SK-MEL-5 (cell line): ENCODE measurements at places on chromosomes 5 and 9.

- no peak for DNase-seq
Observed at GRCh38 chr9:87867391-87867790, 15.3 kb upstream of the SPATA31E1 start.

DNA sequence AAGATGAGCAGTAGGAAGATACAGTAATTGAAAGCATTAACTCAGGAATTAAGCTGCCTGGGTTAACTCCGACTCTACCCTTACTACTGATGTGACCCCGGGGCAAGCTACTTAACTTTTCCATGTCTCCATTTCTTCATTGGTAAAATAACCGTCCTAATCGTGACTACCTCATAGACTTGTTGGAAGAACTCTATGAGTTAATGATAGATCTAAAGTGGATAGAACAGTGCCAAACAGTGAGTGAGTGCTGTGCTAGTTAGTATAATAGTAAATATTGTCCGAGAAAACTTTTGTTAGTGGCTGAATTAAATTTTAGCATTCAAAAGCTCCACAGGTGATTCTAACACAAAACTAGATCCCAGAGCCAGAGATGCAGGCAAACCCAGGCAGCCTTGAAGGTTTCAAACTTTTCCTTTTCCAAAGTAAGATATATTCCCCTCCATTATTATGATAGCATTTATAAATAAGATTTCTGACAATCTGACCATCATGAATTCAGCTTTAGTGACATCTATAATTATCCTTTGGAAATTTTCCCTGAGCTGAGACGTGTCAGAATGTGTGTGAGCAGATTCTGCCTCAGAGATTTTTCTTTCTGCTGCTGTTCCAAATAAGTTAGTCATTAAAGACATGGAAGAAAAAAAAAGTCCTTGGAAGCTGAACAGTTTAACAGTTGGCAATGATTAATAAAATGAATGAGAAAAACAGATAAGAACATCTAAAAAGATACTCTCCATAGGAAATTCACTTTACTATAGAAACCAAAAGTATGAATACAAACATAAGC lies 369.5 kb downstream of the PRELID2 start:
- no peak for DNase-seq

DNA sequence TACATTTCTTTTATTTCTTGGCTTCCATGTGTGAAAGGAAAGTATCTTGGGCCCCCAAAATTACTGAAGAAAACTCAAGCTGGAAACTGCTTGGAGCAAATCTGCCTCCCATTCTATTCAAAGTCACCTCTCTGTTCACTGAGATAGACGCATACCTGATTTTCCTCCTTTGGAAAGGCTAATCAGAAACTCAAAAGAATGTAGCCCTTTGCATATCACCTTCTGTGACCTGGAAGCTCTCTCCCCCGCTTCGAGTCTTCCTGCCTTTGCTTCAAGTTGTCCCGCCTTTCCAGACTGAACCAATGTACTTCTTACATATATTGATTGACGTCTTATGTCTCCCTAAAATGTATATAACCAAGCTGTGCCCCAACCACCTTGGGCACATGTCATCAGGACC lies 5.0 kb upstream of the RXFP3 start:
- no peak for DNase-seq

DNA sequence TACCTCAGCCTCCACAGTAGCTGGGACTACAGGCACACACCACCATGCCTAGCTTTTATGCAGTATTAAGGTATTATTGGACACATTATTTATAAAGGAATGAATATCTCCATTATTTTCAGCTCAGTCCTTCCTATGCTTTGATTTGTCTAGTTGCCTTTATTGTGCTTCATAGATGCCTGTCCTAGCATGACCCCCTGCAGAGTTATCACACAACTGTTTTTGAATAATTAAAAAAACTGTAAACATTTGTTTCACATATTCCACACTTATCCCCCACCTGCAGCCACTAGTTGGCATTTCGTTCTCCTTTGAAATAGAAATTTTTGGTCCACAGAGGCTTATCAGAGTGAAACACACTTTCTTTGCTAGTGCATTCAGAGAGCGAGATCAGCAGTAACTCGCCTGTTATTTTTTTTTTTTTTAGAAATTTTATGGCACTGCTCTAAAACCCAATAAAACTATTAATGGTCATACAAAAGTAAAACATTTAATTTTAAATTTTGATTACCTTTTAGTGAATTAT lies 151.8 kb upstream of the RASA1 start:
- no peak for DNase-seq

DNA sequence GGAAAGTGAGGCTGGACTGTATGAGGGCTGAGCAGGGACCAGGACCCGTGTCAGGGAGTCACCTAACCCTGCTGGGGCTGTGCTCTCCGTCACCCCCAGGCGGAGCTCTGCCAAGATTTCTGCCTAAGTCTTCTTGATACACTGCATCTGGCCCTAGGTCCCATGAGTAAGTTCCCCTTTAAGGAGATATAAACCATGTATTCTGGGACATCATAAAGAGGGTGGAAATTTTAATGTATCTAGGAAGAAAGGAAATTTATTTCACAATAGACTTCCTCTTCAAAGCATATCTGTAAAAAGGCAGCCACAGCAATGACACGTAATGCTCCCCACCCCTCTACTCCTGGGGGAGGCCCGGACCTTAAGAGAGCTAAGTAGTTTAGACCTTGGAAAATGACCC lies 183.4 kb downstream of the FBXL7 start:
- DNase-seq, result peak; percentile 81

- DNase-seq, result peak; percentile 32
Observed at GRCh38 chr9:125161284-125161918, 18.1 kb upstream of the SCAI start.

DNA sequence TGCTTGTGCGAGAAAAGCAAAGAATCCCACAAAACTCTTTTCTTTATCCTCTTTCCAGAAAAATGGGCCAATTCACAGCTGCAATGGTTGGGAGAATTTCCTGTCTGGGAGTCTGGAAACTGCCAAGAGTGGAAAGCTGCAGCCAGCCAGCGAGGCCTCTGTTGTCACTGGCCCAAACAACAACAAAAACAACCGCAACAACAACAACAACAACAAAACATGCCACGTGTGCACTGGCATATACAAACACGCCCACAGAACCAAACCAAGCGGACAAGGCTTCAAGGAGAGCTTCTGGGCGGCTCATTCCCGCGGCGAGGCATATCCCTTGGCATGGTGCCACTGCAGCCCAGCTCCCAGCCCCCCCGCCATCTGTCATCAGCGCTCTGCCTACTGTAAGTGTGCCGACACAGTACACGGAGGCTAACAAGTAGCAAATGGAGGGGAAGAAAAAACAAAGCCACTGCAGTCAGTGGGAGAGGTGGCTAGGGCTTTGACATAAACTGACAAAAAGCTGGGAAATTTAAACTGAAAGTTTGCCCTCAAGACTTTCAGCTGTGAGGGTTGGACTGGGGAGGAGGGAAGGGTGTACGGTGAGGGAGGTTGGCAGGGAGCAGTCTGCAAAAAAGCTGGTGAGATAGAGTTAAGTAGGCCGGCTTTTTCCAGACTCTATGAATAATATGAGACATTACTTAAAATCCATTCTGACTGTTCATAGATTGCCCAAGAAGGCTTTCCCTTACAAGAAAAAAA lies 165.0 kb upstream of the ZNF462 start:
- peak; percentile 21 for DNase-seq

GRCh38 chr9:132923346-132923902 lies 21.0 kb downstream of the TSC1 start:
- peak; percentile 89 for DNase-seq

- no peak for DNase-seq
Observed at GRCh38 chr5:102719886-102720285, 35.2 kb upstream of the PAM start.

DNA sequence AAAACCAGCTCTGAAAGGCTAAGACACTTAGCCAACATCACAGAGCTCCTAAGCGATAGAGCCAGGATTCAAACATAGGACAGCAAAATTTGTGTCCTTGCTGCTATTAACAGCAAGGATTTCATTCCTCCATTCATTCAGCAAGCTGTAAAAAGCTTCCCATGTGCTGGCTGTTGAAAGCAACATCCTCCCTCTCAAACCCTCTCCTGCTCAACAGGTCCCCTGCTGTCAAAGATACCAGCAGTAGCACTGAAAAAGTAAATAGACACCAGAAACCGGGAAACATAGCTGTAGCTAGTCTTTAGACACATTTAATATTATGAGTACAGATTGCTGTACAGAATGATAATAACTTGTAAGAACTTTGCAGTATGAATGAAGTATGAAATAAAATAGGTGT lies 52.6 kb upstream of the ADAMTSL1 start:
- no peak for DNase-seq

DNA sequence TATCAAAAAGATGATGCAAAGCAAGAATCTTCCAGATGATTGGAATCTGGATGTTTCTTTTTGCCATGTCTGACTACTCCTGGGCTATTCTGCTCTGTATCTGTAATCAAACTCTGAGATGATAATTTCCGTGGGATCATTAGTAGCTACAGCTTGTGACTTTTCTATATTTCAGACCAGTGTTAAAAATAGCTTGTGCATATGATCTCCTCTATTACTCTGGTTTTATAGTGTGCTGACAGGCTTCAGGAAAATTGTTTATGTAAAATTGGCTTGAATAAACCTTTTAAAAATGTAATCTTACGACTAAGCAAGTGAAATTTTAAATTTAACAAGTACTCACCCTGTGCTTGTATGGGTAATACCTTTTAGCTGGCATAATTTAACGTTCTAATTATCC lies 40.4 kb downstream of the NAA35 start:
- DNase-seq, result no peak

- DNase-seq, result no peak
Observed at GRCh38 chr9:76456202-76456926, 2.6 kb upstream of the GCNT1 start.

- DNase-seq, result no peak
Observed at GRCh38 chr9:131661568-131662288, 78.1 kb downstream of the RAPGEF1 start.

GRCh38 chr9:135043345-135043744 lies 44.1 kb upstream of the OLFM1 start:
- no peak for DNase-seq

DNA sequence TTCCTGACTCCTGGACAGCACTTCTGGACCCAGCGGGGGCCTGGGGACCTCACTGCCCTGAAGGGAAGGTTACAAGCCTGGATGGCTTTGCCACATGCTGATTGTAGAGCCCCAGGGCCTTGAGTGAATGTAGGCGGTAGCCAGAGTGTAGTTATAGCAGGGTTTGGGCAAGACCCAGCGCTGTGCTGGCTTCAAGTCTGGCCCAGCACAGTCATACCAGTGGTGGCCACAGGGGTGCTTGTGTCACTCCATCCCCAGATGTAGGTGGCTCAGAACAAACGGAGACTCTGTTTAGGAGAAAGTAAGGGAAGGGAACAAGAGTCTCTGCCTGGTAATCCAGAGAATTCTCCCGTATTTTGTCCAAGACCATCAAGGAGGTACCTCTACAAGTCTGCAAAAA lies 84.6 kb downstream of the STARD4 start:
- DNase-seq, result no peak

DNA sequence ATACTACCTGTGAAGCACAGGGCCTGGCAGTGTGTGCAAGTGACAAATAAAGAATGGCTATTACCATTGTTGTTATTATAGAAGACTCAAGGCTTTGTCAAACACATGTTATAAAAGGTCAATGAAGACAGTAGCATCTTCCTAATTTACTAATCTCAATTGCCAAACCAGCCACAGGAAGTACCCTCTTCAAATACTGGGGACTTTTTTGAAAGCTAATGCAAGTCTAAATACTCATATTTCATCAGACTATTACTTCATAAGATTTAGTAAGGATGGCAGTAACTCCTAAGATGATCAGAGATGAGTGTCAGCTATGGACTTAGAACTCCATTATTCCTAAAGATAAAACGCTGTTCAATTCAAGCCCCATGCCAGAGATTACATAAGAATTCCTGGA lies 43.0 kb downstream of the GNAQ start:
- no peak for DNase-seq

DNA sequence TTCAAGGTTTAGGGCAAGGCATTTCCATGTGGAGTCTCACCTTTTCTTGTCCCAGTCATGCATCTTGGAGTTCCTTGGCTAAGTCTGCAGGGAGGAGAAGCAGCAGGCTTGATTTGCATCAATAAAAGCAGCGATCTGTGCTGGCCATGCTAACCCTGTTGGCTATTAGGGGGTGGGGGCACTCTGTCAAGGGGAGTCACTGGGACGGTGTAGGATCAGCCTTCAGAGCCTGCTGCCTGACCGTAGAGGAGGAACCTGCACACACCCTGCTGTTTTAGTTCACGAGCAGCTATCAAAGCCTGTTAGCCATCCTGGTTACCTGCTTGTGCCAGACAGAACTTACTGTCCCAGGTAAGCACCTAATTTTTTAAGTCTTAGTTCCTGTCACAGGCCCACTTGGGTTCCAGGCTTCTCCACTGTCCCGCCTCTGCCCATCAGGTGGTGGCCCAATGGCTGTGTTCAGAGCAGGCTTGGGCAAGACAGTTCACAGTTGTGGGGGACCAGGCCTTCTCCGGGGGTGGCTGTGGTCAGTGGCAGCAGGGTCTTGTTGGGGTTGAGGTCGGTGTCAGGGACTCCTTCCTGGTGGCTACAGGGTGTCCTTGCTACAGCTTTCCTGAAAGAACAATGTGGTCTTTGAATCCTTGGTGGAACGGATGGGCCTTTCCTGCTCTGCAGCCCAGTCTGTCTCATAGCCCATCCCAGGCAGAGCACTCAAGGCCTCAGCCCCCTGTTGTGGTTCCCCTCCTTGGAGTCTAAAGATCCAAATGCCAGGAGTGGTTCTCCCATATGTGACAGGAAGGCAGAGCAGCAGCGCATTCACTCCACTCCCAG lies 43.7 kb downstream of the SECISBP2 start:
- no peak for DNase-seq

DNA sequence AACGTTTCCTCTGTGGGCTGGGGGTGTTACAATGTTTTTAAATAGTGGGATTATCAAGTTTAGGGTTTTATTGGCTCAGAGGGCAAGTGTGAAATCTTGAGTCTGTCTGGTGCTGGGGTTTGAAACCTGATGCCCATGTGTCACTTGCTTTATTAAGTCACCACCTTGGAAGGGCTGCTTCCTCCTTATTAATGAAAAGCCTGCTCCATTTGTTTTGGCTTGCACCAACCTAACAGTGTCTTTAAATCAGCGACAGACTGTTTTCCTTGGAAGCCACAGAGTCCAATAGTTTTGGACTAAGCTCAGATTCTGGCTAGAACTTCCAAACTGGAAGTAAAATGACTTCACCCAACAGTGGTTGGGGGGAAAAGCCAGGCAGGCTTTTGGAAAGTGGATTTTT lies 10.7 kb upstream of the PALM2AKAP2 start:
- DNase-seq, result no peak

DNA sequence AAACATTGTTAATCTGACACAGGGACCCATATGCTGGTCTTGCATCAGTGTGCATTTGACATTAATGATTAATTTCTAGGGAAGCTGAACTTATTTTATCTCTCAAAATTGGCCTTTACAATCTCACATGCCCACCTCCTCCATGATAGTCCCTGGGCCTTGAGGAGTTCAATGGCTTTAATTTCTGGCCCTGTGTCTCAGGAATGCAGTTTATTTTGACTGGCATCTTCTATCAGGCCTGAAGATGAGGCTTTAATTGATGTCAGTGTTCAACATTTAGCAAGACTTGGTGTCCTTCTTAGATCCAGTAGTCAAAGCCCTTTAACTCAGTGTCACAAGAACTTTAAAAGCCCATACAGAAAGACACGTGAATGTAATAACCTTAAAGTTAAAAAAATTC lies 10.5 kb upstream of the CLTB start:
- DNase-seq, result no peak

- no peak for DNase-seq
Observed at GRCh38 chr9:87387351-87388011, 110.2 kb upstream of the DAPK1 start.
